ENCODE measurements at places on chromosomes 13 and 19.

- no peak for DNase-seq
These were observed 7.1 kb downstream of the YIPF2 start for GRCh38 chr19:10921199-10921909.

DNA sequence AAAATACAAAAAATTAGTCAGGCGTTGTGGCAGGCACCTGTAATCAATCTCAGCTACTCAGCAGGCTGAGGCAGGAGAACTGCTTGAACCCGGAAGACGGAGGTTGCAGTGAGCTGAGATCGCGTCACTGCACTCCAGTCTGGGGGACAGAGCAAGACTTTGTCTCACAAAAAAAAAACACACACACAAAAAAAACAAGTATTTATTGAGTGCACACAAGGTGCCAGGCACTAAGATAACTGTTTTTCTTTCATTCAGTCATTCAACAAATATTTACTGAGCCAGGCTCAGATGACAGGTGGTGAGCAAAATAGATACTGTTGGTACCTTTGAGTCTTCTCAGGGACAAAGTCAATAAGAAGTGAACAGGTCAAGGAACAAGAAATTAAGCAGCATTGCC is 6.3 kb downstream of the CIB3 start:
- peak; percentile 14 for DNase-seq

- DNase-seq: no peak
These were observed 7.0 kb downstream of the SERP2 start for GRCh38 chr13:44380404-44381165.

GRCh38 chr19:35348911-35349611 is 1.4 kb downstream of the FFAR1 start:
- DNase-seq: no peak

Measured in NCI-H2029 (cell line).